ENCODE measurements at places on chromosomes 11 and 22. TPM values are rescaled to one million over a fixed set of nuclear protein-coding genes. Genes with fewer than 3 reads are reported as not detected.

The ME3 gene
- 37.1 TPM for total RNA-seq

The APOL4 gene
- total RNA-seq: 2.7 TPM

The SCGB1A1 gene
- not detected for total RNA-seq

The CCS gene
- 34.7 TPM for total RNA-seq

The FOLR1 gene
- 1.2 TPM for total RNA-seq

The LINC01488 gene
- not detected for total RNA-seq

The RFPL3 gene
- not detected for total RNA-seq

The FGF19 gene
- not detected for total RNA-seq

The DBX1 gene
- total RNA-seq: not detected

The CBLIF gene
- not detected for total RNA-seq

GRCh38 chr11:87173185-87174039 is 135.7 kb downstream of the TMEM135 start:
- DNase-seq: peak; percentile 51

- DNase-seq: no peak
Observed at GRCh38 chr11:74015919-74016684, 7.2 kb upstream of the UCP3 start.

DNA sequence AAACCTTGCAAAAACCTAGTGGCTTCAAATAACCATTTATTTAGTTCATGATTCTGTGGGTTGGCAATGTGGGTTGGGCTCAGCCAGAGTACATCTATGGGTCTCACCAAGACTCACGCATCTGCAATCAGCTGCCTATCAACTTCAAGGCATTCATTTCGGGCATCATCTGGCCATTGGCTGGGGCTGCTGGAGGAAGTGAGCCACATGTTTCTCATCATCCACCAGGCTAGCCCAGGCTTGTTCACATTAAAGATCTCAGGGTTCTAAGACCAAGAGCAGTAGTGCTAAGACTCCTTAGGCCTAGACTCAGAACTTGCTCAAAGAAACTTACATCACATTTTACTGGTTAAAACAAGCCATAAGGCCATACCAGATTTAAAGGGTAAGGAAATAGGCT is 478.9 kb upstream of the ARHGAP42 start:
- DNase-seq: no peak

- DNase-seq: no peak
Observed at GRCh38 chr11:77086521-77087472, 15.8 kb upstream of the OMP start.

- no peak for DNase-seq
Observed at GRCh38 chr11:1563149-1563638, 8.9 kb downstream of the DUSP8 start.

GRCh38 chr11:19805376-19805775 is 92.7 kb downstream of the NAV2 start:
- no peak for DNase-seq

DNA sequence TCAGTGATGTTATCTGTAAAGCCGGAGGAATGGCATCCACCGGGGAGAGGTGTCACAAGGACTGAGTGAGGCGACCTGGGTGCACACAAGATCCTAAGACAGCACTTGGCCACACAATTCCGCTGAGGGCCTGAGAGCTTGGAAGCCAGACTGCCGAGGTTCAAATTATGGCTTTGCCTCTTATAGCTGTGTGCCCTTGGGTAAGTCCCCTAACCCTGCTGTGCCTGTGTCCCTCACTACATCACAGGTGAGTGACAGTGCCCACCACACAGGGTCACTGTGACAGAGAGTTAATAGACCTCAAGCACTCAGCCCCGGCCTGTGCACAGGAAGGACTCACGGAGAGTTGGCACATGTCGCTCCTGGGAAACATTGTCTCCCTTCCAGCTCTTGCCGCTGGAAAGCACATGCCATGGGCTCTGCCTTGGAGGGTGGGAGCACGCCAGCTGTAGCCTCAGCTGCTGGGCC is 592 bp downstream of the RHOD start:
- DNase-seq: no peak

- no peak for DNase-seq
Observed at GRCh38 chr11:125211191-125211947, 46.8 kb downstream of the PKNOX2 start.

DNA sequence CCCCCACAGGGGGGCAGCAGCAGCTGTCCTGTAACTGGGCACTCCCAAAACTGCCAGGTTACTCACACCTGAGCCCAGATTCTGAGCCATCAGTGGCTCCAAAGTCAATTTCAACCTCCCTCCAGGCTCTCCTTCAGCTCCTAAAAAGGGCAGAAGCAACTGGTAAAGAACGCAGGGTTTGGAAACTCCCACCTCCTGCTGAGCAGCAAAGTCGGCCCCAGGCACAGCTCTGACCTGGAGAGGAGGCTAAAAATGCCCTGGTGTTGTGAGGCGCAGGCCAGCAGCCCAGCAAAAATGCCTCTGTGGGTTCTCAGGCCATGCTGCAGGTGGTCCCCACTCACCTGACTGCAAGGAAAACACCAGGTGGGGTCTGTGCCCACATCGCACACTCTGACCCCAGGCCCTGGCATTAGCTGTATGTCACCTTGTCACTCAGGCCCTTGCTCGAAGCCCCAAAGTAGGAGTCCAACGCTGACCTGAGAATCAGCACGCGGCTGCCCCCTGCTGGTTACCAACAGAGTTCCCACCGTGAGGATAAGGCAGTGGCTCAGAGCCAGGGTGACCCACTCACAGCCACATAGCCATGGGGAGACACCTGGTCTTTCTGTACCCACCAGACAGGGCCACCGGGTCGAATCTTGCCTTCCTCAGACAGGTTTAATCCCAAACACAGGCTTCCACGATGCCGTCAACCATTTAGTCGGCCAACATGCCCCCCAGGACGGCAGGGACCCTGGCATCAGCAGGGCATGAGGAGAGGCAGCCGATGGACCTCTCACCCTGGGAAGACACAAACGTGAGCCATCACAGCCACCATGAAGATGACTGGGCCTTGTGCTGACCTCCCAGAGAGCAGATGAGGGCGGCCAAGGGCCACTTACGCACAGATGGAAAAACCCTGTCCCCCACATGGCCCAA is 11.1 kb downstream of the POLR3H start:
- DNase-seq: no peak

GRCh38 chr11:45646275-45646927 is 19.0 kb downstream of the CHST1 start:
- DNase-seq: no peak

DNA sequence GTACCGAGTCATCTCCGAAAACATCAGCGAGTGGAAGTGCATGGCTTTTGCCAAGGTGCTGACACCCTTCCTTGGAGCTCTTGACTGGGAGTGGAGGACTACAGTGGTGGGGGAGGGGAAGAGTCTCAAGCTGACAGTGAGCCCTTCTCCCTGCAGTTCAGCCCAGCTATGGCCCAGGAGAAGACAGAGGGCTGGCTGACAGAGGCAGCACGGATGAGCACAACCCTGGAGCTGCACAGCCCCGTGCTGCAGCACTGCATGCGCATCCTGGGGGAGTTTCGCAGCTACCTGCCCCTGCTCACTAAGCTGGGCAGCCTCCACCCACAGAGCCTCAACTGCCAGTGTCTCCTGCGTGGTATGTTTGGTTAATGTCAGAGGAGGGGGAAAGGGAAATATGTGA is 41.4 kb downstream of the DNHD1 start:
- no peak for DNase-seq

DNA sequence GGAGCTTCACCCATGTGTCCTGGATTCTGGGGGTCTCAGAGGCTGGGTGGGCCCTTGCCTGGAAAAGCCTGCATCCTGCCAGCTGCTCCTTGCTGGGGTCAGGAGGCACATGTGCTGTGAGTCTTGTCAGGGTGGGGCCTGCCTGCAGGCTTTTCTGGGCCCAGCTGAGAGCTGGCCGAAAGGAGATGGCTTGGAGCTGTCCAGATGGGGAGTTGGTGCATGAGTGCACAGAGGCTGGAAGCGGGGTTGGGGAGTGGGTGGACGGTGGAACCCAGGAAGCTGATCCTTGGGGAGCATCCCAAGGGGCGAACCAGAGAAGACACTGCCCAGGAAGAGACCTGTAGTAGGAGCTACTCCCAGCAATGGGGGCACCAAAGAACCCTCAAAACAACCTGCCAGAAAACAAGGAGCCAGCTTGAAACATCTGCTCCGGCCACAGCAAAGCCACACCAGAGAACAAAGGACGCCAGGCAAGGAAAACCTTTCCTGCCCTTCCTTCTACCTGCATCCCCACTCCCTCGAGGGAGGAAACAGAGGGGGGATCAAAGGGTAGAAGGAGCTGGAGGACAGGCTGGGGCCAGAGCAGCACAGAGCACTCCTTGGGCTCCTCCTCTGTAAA is 8.2 kb upstream of the KCTD17 start:
- DNase-seq: no peak

GRCh38 chr11:45844822-45845578 is 2.3 kb upstream of the CRY2 start:
- no peak for DNase-seq

GRCh38 chr11:14380947-14381561 is 22.1 kb upstream of the RRAS2 start:
- no peak for DNase-seq

DNA sequence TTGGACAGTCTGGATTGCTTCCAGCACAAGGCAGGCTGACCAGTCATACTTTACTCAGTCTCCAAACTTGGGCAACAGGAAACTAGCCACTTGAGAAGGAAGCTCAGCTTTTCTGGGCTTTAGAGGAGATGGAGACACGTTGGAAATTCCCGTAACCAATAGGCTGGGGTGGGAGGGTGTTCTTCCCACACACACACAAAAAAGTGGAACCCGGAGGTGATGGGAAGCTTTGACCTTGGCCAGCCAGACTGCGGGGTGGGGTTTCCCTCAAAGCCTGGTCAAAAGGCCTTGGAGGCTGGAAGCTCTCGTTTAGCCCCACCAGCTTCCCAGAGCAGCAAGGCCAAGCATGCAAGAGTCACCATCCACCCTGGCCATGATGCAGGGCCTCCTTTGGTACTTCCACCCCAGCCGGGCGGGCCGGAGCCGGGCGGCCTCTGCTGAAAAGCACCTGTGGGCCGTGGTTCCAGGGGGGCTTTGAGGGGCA is 126.2 kb downstream of the BCR start:
- peak; percentile 75 for DNase-seq

GRCh38 chr11:86370922-86371594 is 3.6 kb upstream of the CCDC81 start:
- DNase-seq: no peak

- no peak for DNase-seq
Observed at GRCh38 chr22:20967697-20968211, 699 bp downstream of the AIFM3 start.

DNA sequence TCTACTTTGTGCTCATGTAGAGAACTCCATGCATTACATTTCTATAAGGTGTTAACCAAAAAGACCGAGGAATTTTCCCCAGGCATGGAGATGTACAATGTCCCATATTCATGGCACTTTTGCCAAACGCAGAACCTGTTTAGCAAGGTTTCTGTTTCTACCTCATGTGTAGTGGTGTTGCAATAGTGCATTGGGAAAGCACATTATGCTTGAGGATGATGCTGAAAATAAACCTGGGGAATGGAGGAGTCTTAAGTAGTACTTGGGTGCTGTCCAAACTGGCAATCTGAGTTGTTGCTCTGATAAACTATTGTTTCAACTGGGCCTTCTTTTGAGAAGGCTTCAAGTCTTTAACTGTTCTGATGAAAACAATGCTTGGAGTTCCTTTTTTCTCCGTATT is 11.5 kb upstream of the MUC15 start:
- no peak for DNase-seq

DNA sequence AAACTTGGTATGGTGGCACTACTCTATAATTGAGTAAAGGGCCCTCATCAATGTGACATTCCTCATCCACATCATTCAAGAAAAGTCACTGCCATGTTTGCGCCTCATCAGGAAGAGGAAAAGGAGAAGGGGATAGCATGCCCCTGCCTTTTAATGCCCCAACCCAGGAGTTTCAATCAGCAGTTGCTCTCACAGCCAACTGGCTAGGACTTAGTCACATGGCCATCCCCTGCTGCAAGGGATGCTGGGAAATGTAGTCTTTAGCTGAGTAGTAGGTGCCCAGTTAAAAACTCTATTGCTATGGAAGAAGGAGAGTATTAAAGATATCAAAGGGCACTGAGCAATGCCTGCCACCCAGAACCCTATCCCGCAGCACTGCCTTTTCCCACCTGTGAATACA is 10.9 kb upstream of the CCND1 start:
- DNase-seq: no peak

GRCh38 chr11:112179601-112180000 is 4.3 kb downstream of the BCO2 start:
- DNase-seq: no peak

- no peak for DNase-seq
Observed at GRCh38 chr11:74014880-74015279, 6.0 kb upstream of the UCP3 start.

- DNase-seq: no peak
Observed at GRCh38 chr11:102364991-102365390, 18.0 kb downstream of the BIRC2 start.

DNA sequence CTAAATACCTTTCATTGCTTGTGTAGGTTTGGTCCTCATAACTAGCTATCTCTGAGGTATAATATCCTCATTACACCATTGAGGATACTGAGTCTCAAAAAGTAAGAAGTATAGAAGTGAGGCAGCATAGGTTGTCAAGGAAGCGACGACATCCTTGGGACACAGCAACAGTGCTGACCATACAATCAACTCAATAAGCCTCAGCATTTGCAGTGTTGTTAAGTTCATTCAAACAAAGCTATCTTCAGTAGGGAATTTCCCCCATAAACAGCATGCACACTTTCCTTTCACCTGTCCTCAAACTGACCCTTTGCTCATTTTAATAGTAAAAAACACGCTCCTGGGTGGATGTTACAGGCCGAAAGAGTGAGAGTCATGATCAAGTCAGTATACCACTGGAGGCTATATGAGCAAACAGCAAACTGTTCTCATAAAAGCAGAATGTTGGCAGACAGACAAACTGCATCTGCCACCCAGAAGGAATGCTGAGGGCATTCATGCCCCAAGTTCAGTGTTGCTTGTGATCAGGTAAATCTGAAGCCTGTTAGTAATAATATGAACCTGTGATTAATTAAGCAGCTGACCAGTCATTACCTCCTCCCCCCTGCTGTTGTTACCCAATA is 756.2 kb upstream of the TENM4 start:
- no peak for DNase-seq

DNA sequence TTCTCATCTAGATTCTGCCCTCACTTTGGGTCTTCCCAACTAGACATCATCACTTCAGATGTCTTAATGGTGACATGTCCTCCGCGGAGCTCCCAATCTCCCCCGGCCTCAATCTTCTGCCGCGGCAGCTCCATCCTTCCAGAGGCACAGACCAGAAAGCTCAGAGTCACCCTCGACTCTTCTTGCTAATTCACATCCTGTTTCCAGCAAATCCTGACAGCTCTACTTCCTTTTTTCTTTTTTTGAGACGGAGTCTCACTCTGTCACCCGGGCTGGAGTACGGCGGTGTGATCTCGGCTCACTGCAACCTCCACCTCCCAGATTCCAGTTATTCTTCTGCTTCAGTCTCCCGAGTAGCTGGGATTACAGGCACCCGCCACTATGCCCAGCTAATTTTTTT is 54.5 kb downstream of the CACNG2 start:
- DNase-seq: no peak

DNA sequence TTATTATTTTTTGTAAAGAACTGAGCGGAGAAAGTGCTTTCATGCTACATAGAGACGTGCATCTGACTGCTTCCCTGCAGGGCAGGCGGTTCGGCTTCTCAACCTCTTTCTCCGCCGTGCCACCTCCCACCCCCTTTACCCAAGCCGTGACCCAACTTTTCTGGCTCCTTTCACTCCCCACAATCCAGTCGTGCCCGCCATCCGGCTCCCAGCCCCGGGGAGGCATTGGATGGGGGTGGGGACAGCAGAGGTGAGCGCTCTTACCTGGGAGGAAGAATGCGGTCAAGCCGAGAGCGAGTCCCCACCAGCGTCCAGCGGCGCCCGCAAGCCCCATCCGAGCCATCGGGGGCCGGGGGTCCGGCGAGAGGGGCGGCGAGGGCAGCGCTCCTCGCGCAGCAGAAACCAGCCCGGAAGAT is 781 bp downstream of the NECTIN1 start:
- DNase-seq: no peak
